ENCODE measurements at places on chromosomes 4 and X. TPM values are rescaled to one million over a fixed set of nuclear protein-coding genes. Genes with fewer than 3 reads are reported as not detected.

DNA sequence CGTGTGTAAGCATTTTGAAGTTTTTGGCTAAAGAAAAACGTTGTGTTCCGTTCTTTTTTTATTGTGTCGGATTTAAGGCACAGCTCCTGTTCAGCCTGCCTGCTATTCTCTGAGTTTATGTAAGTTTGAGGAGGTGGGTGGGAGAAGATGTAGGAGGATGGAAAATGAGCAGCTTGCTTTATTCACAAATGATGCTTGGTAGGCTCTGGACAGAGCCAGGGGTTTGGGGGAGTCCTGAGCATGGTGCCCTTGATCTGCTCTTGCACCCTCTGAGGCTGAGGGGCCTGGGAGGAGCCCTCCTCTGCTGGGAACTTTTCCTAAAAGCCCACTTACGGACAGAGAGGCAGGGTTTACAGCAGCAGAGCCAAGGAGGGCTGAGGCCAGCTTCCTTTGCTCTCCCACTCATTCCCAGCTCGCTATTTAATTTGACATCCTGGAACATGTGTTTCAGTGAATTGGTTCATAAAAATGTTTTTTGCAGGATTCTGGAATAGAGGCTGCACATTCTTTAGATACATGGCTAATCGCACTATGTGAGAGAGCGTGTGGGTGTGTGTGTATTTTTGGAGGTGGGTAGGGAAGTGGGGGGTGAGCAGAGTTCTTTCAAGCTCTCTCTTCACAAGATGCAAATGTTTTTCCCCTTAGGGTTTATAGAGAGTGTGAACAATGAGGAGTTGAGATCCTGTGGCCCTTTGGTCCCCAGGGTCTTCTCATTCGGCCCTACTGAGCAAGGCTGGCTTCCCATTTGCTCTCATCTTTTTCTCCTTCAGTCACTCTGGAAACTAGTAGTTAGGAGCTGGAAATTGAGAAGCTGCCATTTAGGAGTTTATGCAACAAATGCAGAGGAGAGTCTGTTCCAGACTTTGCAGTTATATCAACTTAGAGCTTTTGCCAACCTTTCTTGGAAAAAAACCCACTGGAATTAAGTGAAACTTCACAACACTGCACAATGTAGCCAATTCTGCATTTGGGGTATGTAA is 32.1 kb downstream of the TMEM131L start:
- H3K4me1 ChIP-seq = peaks cover 36% of the 10 kb centered on the region
- no peak for DNase-seq
- no peaks in the 10 kb centered on the region for H3K36me3 ChIP-seq
- no peaks in the 10 kb centered on the region for H3K27me3 ChIP-seq
- peak overlapping the region; percentile 66 for H3K27ac ChIP-seq

GRCh38 chrX:40651620-40652223 is 4.4 kb upstream of the CXorf38 start:
- no peaks in the 10 kb centered on the region for H3K36me3 ChIP-seq
- H3K27me3 ChIP-seq = no peaks in the 10 kb centered on the region
- no peak overlapping the region for H3K27ac ChIP-seq
- H3K4me3 ChIP-seq = no peak overlapping the region
- no peaks in the 10 kb centered on the region for H3K4me1 ChIP-seq

HNRNPD gene
- total RNA-seq = 221 TPM

GRCh38 chr4:53376900-53377299 is 541 bp upstream of the FIP1L1 start:
- no peak overlapping the region for H3K27ac ChIP-seq
- 0 out of 2 replicates have a peak, but pooled peaks cover 8% of the 10 kb centered on the region for H3K36me3 ChIP-seq
- no peaks in the 10 kb centered on the region for H3K27me3 ChIP-seq
- DNase-seq = no peak
- H3K4me3 ChIP-seq = peak overlapping the region; percentile 82
- H3K4me1 ChIP-seq = peaks cover 14% of the 10 kb centered on the region

- H3K27ac ChIP-seq = no peak overlapping the region
- peak; percentile 40 for DNase-seq
- H3K4me1 ChIP-seq = no peaks in the 10 kb centered on the region
Measured at GRCh38 chrX:8743126-8743732, 11.3 kb upstream of the ANOS1 start.

DNA sequence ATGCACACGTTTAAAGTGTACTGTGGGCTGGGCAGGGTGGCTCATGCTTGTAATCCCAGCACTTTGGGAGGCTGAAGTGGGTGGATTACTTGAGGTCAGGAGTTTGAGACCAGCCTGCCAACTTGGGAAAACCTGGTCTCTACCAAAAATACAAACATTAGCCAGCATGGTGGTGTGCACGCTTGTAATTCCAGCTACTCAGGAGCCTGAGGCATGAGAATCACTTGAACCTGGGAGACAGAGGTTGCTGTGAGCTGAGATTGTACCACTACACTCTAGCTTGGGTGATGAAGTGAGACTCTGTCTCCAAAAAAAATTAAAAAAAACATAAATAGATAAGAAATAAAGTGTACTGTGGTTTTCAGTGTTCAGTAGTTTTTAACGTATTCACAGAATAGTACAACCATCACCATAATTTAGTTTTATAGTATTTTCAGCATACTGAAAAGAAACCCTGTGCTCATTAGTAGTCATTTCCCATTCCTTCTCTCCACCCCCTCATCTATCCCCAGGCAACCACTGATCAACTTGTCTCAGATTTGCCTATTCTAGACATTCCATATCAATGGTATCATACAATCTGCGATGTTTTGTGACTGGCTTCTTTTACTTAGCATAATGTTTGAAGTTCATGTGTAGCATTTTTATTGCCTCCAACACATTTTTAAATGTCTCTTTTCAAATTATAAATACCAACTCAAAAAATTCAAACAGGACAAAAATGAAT is 19.1 kb downstream of the SLAIN2 start:
- H3K27ac ChIP-seq = no peak overlapping the region
- no peaks in the 10 kb centered on the region for H3K4me1 ChIP-seq
- H3K36me3 ChIP-seq = no peaks in the 10 kb centered on the region
- H3K4me3 ChIP-seq = no peak overlapping the region
- H3K27me3 ChIP-seq = no peaks in the 10 kb centered on the region

DNA sequence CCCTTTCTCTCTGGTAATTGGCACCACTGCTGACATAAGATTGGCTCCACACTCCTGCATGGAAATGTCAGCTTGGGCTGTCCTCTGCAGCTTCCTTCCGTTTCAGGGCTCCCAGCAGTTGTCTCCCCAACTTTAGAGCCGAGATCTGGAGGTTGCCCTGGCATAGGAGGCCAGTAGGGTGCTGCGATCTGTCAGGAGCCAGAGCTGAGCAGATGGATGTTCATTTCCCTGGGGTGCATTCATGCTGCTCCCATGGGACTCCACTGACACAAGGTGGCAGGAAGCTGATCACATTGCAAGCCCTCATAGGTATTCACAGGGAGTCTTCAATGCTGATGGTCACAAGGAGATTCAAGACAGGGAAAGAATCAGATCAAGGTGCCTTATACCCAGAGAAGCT is 116.6 kb upstream of the RAI2 start:
- peaks cover 4% of the 10 kb centered on the region for H3K27me3 ChIP-seq
- no peak overlapping the region for H3K27ac ChIP-seq
- DNase-seq = no peak
- no peaks in the 10 kb centered on the region for H3K36me3 ChIP-seq
- no peak overlapping the region for H3K4me3 ChIP-seq

USP11 gene
- 30.9 TPM for total RNA-seq

DNA sequence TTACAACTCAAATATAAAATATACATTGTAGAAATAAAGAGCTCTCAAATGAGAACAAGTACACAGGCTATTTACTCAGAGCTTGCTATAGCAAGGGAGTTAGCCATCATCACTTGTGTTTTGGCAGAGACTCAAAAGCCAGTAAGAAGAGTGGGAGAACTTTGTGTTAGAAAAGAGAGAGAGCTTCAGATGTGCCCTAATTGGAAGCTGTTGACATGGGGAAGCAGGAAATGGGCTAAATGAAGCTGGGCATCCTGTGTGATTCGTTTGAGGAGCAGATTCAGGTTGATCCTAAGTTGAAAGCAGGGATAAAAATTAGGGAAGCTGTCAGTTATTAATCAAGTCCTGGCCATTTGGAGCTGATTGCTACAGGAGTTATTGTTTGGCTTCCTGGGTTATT is 207.4 kb upstream of the MAOA start:
- H3K4me1 ChIP-seq = no peaks in the 10 kb centered on the region
- no peak overlapping the region for H3K27ac ChIP-seq
- no peaks in the 10 kb centered on the region for H3K27me3 ChIP-seq

DNA sequence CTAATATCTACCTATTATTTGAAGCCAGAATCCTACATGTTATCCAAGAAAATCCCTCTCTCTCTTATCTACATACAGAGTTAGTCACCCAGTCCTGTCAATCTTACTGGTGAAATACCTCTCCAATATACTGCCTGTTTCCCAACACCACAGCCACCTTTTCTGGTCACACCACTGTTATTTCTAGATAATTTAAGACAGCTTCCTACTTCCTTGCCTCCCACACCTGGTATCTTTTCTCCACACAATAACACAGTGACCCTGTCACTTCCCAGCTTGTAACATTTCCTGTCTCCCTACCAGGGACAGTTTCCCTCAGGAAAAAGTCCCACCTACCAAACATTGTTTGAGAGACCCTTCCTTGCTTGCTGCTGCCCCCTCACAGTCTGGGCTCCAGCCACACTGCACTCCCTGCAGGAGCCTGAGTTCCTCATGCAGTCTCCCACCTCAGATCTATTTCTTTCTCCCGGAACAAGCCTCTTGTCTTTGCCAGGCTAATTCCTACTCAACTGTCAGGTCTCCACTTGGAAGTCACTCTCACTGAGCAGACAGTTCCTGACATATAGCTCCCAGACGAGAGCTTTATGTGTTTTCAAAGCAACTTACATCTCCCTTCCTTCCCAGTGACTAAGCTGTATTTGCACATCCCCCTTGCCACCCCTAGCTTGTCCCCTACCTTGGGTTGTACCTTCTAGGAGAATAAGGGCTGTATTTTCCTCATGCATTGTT is 73.6 kb upstream of the QRFPR start:
- no peaks in the 10 kb centered on the region for H3K27me3 ChIP-seq
- no peak overlapping the region for H3K27ac ChIP-seq
- H3K36me3 ChIP-seq = no peaks in the 10 kb centered on the region
- H3K4me3 ChIP-seq = no peak overlapping the region

DNA sequence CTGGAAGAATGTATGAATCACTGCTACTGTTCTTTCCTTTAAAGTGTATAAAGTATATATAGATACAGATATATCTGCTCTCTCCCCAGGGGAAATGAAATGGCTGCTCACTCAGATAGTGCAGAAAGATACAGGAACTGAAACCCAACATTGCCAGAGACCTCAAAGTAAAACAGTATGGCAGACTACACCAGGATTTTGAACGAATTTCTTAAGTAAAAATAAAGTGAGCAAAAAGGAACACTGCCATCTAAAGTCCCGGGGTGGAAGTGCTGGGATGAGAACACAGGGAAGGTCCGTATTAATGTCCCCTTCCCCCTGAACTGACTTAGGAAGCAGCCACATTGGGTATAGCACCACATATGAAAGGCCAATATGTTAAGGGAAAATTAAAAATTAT is 93.4 kb downstream of the TMA16 start:
- H3K4me1 ChIP-seq = no peaks in the 10 kb centered on the region
- no peaks in the 10 kb centered on the region for H3K27me3 ChIP-seq
- H3K36me3 ChIP-seq = no peaks in the 10 kb centered on the region
- no peak overlapping the region for H3K4me3 ChIP-seq

DNA sequence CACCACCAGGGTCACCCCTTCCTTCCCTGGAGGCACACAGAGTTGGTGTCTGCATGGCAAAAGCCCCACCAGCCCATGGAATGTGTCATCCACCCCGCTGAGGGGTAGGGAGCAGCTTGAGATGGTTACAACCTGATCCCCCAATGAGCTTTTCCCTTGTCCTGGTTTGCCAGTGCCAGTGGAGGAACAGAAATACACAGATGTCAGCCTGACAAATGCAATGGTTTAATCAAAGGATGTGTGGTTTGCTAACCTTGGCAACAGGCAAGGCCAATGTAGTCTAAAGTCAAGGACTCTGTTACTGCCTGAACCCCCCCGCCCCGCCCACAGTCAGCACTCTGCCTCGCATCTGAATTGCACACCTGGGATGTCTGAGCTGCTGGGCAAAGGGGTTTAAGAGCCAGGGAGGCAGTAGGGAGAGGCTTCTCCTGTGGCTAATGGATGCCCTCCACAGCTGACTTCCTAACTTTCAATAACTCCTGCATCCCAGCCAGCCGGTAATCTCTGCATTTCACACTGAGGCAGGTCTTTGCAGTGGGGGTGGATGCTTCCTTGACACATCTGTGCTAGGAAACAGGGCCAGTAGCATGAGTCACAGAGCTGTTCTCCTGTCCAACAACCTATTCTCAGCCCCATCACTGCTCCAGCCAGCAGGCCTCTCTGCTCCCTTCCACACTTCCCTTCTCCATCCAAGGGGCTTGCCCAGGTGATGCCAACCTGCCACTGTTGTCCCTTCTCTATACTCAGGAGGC is 137.5 kb downstream of the AMMECR1 start:
- peaks cover 36% of the 10 kb centered on the region for H3K4me1 ChIP-seq
- no peak overlapping the region for H3K4me3 ChIP-seq
- peak; percentile 49 for DNase-seq
- peak overlapping the region; percentile 48 for H3K27ac ChIP-seq

MAGED4 gene
- total RNA-seq = not detected

ABHD18 gene
- 12.4 TPM for total RNA-seq

ZMYM3 gene
- total RNA-seq = 45.3 TPM

TMEM144 gene
- 13.4 TPM for total RNA-seq

DNA sequence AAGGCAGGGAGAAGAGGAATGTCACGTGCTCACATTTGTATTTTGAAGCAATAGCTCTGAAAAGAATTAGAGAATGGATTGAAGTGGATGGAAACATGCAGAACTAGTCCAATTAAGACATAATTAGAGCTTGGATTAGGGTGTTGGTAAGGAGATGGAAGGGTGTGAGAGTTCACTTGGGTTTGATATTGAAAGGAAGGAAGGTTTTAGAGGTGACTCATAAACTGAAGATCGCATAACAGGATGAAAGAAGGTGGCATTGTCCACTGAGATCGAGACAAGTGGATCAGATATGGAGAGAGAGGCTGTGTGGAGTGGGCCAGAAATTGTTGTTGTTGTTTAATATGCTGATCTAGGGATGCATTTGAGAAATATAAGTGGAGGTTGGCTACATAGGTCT is 244.0 kb upstream of the SMIM31 start:
- DNase-seq = no peak
- no peaks in the 10 kb centered on the region for H3K36me3 ChIP-seq
- no peak overlapping the region for H3K4me3 ChIP-seq
- no peak overlapping the region for H3K27ac ChIP-seq

DNA sequence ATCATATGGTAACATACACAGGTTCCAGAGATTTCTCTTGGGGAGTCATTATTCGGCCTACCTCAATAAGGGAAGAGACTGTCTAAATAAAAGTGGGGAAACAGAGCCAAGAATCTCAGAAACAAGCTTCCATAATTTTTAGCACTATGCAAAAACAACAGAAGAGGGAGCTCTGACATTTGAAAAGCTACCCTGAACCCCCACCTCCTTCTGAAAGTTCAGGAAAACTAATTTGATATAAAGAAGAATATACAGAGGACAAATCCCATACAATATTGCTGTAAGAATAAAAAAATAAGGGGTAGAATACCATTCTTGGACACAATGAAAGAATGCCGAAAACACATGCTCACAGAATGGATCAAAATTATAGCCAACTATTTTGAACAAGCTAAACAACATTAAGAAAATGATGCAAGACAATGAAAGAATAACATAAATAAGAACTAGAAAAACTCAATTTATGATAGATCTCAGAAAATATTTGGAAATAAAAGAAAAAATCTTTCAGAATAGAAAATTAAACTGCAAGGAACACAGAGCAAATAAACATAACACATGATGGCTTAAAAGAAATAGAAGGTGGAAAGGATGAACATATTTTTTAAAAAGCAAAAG is 14.4 kb upstream of the ZNF41 start:
- H3K4me1 ChIP-seq = peaks cover 38% of the 10 kb centered on the region
- no peaks in the 10 kb centered on the region for H3K27me3 ChIP-seq
- no peak for DNase-seq
- no peak overlapping the region for H3K4me3 ChIP-seq
- H3K36me3 ChIP-seq = no peaks in the 10 kb centered on the region
